Daoy (cell line): ENCODE measurements at places on chromosomes 12 and 14. TPM values are rescaled to one million over a fixed set of nuclear protein-coding genes. Genes with fewer than 3 reads are reported as not detected.

Gene RNASE7
- total RNA-seq, result not detected in 2 replicates

Gene NEUROD4
- not detected in 2 replicates for total RNA-seq

Gene CPM
- total RNA-seq, result 4.2 and 27.0 TPM in 2 replicates

Gene STAB2
- not detected in 2 replicates for total RNA-seq

Gene NRL
- 3.1 and 5.9 TPM in 2 replicates for total RNA-seq

Gene TAS2R10
- total RNA-seq, result not detected in 2 replicates

Gene SLC17A8
- not detected in 2 replicates for total RNA-seq

Gene HOXC12
- 4.3 and 6.0 TPM in 2 replicates for total RNA-seq

Gene DDX11
- 36.1 and 36.8 TPM in 2 replicates for total RNA-seq

Gene ARHGEF25
- 0.95 and 5.6 TPM in 2 replicates for total RNA-seq

Gene ADSS1
- total RNA-seq, result 0.57 and 2.7 TPM in 2 replicates
